ENCODE measurements at places on chromosomes 11 and 22.

DNA sequence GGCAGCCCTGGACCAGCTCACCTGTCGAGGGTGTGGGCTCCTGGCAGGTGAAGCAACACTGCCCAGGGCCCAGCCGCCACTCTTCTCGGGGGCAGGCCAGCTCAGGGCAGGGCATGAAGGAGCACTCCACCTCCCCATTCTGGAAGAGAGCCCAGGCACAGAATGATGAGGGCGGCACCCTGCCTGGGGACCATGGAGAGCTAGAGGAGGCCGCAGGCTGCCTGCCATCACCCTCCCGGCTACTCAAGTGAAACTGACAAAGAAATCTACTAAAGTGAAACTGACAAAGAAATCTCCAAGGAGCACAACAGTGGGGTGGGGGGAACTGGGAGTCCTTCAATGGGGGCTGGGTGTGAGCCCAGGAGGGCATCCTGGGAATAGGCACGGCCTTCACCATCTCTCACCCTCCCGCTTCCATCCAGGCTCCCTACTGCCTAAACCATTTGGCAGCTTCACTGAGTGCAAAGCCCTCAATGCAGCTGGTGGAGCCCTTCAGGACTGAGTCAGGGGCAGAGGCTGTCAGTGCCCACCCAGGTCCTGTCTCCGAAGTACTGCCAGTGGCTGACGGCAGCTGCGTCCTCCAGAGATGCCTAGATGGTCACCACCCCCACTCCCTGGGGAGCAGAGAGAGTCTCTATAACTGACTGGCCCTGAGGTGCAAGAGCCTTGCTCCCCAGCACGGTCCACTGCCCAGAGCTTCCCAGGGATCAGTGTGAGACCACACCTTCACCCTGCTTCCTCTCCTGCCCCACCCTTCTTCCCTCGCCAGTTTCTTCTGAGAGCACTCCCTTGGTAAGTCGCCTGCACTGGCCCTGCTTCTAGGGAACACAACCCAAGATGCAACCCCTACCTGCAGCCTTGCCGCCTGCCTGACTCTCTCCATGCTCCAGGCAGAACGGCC, 21.7 kb downstream of the VWCE start:
- no peak for DNase-seq

GRCh38 chr22:39098576-39098975, 1.5 kb downstream of the APOBEC3H start:
- no peak for DNase-seq

DNA sequence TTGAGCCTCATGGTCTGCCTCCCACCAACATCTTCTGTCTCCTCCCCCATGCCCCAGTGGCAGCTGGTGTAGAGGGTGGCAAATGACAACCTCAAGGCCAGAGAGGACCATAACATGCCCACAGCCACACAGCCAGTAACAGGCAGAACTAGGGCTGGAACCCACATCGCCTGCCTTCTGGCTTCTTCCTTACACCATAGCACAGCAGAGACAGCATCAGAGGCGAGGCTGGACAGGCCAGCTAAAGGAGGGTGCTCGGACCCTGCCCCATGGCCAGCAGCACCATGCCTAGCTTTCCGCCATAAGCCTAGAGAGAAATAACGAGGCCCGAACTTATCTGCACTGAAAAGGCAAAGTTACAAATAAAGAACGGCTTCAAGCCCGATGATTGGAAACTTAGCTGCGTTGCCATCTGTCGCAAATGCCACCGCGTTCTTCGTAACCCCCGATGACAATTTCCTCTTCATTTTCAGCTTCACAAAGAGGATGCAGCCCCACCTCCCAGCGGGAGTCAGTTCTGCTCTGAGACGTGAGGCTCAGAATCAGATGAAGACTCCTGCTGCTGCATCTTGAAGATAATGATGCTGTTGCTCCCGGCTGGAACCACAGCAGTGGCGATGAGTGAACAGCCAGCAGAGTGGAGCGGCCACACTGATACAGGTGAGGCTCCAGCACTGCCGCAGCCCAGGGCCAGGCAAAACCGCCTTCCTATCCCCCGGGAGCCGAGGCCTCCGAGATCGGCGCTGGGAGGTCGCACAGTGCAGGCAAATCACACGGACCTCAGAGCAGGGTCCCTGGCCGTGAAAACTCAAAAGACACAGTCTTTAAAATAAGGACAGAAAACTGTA, 73.8 kb upstream of the RTL6 start:
- DNase-seq: no peak

GRCh38 chr11:68033708-68034045, 3.2 kb downstream of the NDUFS8 start:
- no peak for DNase-seq

DNA sequence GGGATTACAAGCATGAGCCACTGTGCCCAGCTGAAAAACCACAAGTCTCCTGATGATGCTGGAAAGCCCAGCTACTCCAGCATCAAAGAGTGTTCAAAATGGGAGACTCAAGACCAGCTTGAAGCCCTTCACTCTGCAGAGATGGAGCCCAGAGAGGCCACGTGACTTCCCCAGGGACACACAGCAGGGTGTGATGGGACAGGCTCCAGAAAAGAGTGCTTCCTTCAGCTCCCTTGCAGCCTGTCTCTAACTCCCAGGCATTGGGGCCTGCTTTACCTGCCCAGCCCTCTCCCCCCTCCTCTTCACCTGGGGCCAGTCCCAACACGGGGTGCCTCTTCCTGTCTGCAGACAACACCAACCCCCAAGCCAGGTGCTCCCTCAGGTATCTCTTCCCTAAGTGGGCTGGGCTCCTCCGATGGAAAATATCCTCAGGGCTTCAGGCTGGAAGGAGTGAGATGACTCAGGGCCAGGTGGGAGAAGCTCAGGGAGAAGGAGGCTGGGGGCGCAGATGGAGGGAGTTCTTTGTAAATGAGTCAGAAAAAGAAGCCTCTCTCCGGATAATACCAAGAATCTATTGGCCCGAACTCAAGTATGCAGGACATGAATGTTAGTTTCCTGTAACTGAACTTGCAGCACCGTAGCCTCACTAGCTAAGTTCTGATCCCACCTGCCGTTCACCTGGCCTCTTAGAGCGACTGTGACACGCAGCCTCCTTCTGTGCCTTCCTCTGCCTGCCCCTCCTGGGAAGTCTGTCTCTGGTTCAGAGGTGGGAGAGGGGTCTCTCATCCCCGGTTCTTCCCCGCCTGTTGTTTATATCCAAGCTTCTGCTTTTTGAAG, 326.6 kb downstream of the MN1 start:
- DNase-seq: peak; percentile 91

GRCh38 chr22:37569921-37570660, 9.8 kb downstream of the LGALS2 start:
- no peak for DNase-seq

GRCh38 chr11:86138958-86139357, 70.1 kb upstream of the PICALM start:
- no peak for DNase-seq

GRCh38 chr11:41872426-41872825, 413.0 kb upstream of the LRRC4C start:
- DNase-seq: no peak

- peak; percentile 7 for DNase-seq
Observed at GRCh38 chr11:11620921-11621572, 758 bp downstream of the GALNT18 start.

DNA sequence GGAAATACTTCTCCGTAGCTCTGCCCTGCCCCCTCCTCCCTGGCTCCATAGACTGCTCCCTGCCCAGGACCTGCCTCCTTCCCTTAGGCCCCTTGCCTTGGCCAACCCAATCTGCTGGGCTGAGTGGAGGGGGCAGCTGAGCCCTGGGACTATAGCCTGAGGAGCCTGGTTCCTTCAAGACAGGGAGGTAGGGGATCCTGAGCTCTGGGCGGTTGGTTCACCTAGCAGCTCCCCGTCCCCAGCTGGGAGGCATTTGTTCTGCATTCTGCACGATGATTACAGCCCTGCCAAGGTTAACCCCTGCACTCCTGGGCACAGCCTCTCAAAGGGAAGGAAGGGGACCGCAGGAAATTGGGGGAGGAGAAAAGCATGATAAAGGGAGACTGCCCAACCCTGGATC, 3.6 kb upstream of the CDC42EP1 start:
- no peak for DNase-seq

- no peak for DNase-seq
Observed at GRCh38 chr11:106920899-106921509, 97.3 kb downstream of the GUCY1A2 start.

DNA sequence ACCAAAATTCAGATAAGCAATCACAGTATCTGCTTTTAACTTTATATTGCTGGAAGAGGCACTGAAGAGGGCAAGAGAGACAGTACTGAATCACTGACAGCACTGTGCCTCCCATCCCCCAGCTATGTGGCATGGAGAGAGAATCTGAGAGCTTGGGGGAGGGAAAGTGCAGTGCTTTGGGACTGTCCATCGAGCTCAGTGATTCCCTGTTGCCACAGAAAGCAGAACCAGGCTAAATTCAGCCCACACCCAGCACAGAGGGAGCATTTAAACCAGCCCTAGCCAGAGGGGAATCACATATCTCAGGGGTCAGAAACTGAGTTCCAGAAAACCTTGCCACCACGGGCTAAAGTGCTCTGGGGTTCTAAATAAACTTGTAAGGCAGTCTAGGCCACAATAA, 44.3 kb downstream of the KCNQ1 start:
- DNase-seq: no peak

DNA sequence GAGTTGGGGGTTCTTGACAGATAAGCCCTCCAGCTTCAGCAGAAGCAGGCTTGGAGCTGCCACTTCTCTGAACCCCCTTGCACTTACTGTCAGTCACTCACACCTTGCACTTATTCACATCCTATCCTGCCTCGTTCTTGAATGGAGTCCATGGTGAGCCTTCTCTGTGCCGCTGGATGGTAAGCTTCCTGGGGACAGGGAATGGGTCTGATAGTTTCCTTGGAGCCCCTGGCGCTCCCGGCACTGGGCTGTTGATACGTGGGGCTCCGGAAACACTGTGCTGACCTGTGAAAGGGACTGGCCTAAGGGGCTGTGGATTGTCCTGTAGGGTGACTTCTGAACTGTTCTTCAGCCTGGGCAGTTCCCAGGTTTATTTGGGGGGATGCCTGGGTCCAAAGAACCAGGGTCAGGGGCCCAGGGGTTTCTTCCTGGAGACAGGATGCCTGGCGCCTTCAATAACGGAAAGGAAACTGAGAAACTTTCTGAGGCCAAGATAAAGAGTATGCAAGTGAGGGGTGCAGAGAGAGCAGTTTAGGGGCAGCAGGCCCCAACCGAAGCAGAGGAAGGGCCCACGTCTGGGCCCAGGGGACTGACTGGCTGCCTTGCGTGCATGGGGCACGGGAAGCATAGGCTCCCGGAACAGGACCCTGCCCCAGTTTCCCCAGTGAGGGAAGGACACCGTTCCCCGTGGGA, 709 bp upstream of the ST3GAL4 start:
- DNase-seq: no peak

All from AG08395 (cell line).